Smooth muscle cell of the coronary artery (primary cell): ENCODE measurements at places on chromosomes 5 and 9. TPM values are rescaled to one million over a fixed set of nuclear protein-coding genes. Genes with fewer than 3 reads are reported as not detected.

Gene MSX2
- total RNA-seq, result 0.08 and 4.6 TPM in 2 replicates

Gene ANKRD18B
- 0.83 TPM in 1 of 2 replicates, not detected in the other for total RNA-seq

Gene HACD4
- total RNA-seq, result 1.4 and 2.6 TPM in 2 replicates

Gene OTP
- not detected in 2 replicates for total RNA-seq

Gene LCN1
- not detected in 2 replicates for total RNA-seq
